Kasumi-1 (cell line): ENCODE measurements at places on chromosomes 7 and 10.

- DNase-seq = no peak
Measured at GRCh38 chr7:37508118-37508517, 59.5 kb upstream of the ELMO1 start.

GRCh38 chr10:58723186-58723585, 210.5 kb downstream of the BICC1 start:
- no peak for DNase-seq

DNA sequence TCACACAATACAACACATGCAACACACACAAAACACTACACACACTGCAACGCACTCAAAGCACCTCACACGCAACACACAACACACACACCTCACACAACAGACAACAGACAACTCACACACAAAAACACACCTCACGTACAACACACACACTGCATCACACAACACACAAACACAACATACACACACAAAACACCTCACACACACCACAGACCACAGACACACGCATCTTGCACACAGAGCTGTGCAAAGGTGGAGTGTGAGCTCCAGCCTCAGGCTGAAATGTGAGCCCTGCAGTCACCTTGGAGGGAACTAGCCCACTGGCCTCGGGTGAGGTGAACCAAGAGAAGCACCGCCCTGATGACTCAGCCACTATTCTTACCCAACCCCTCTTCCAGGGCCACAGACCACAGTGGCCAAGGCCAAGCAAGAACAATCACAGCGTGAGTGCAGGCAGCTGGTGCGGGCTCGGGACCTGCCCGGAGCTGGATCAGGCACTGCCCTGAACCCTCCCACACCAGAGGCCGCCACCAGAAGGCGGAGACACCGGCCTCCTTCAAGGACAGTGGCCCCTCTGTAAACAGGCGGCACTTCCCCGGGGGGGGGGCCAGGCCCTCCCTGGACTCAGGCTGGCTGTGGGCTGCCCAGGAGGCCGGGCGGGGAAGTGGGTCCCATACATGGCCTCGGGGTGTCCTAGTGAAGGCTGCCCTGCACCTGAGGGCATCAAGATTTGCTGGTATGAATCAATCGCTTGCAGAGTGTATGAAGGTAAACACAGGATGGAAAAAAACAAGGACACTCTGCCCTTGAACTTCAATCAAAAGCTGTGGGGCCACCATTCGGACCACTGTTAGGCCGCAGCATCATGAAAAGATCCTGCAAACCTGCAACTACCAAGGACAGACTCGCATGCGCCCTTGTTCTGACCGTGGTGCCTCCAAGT, 106.7 kb downstream of the TNS3 start:
- DNase-seq = peak; percentile 18

DNA sequence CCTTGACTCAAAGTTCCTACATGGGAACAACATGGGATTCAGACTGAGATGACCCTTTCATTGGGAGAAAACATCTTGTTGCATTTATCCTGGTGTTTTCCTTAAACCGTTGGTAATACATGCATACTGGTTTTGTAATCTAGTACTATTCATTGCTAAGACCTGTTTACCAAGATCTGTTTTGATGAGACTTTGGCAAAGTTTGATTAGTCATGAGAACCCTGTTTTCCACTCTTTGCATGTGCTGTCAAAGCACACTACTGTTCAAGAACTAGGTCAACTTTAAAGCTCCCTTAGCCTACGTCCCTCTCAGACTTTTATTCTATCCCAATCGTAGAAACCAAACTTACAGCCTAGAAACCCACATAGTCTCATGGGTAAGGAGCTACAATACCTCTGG, 650.9 kb downstream of the GATA3 start:
- no peak for DNase-seq

DNA sequence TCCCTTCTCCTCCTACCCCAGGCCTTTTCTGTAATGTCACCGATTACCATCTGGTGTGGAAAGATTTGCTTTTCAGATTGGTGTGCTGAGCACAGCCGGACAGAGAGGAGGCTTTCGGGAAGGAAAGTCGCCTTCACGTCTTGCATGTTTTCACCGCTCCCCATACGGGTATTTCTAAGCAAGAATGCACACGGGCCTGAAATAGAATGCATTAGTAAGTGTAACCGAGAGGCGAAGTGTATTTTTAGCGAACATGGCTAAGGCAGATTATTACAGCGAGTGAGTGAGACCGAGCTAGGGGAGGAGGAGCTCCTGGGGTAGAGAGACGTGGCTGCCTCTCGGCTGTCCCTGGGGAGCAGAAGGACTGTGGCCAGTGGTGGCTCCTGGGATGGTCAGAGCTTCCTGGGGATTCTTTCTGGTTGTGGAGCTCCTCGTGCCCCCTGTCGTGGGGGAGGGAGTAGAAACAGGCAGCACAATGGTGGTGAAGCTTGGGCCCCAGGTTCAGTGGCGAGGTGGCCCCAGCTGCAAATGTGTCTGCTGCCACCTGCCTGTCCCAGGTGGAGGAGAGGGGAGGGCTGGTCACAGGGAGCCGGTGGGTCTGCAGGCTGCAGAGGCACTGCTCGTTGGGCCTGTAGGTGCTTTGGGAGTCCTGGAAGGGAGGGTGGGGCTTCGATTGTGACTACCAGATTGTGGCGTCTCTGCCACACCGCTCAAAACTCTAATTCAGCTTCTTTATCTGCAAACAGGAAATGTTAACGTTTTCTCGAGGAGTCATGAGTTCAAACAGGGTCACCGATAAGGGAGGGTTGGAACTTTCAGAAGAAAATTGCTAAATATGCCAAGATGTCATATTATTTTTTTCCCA, 135.8 kb downstream of the CAMK1D start:
- DNase-seq = no peak

DNA sequence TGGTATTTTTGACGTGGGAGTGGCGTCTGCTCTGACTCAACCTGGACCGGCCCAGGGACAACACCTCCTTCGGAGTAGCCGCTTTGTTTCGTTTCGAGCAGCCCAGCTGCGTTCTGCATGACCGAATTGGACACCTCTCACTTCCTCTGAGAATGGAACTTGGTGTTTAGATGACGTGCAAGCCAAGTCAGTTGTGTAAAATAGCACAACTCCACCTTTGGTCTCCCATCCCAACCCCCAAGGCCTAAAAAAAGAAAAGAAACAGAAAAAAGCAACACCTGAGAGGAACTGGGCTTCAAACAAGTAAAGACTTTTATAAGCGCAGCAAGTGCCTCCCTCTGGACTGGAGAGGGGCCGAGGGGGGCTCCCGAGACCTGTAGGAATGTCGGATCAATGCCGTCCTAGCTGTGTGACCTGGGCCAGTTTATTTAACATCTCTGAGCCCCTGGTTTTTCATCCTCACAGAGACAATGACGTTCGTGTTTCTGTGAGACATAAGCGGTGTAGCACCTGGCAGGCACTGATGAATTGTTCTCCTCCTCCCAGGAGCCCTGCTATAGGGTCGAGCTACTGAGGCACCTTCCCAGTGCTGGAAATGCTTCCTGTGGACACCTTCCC, 52.0 kb upstream of the SMNDC1 start:
- DNase-seq = no peak

- no peak for DNase-seq
Measured at GRCh38 chr7:29177963-29178600, 16.5 kb upstream of the CHN2 start.

DNA sequence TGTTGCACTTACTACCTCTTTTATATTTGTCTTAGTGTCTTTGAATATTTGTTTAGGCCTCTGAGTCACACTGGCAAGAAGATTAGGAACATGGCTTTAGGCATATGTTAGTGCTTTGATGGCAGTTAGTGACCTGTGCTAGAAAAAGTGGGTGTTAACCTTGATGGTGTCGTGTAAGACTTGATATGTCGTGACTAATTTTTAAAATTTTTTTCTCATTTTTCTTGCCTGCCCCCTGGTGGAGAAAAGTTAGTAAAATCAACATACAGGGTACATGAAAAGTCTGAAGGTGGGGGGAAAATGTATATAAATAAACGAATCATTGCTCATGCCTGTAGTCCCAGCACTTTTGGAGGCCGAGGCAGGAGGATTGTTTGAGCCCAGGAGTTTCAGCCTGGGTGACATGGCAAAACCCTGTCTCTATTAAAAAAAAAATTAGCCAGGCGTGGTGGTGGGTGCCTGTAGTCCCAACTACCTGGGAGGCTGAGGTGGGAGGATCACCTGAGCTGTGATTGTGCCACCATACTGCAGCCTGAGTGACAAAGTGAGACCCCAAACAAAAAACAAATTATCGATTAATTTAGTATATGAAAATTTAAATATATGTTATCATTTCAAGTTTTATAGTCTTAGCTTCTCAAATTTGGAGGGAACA, 44.6 kb downstream of the TAX1BP1 start:
- peak; percentile 72 for DNase-seq

- no peak for DNase-seq
Measured at GRCh38 chr7:150715738-150716137, 675 bp upstream of the GIMAP1 start.

DNA sequence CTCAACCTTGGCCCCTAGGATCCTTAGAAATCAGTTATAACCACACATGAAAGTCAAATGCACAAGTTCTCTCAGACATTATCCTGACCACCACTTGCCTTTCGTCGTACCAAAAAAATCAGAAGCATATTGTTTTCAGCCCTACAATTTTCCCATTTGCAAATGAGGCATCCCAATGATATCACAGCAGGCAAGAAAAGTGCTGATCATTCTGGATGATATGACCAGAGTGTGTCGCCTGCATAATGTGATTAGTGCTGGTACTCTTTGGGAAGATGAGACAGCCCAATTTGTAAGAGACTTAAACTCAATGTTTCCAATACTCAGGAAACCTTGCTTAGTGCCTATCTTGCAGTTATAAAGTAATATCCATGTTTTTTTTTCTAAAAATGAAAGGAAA, 168.0 kb downstream of the SORCS1 start:
- no peak for DNase-seq

- DNase-seq = no peak
Measured at GRCh38 chr7:117083648-117084047, 130.3 kb downstream of the ST7 start.

DNA sequence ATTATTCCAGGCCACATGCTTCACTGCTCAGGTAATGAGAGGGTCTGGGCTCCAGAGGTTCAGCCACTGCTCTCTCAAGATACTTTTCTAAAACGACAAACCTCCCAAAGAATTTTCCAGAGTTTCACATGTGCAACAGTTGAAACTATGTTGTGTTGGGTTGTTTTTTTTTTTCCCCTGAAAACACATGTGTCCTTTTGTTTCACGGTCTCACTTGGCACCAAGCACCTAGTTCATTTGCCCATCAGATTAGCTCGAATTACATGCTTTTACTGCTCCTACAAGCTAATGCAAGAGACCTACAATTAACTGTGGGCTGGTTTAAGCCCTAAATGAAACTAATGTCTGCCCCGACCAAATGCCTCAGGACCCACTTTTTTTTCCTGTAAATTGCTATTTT, 313.3 kb downstream of the FGFR2 start:
- DNase-seq = no peak
